ENCODE measurements at places on chromosomes 3 and 15.

DNA sequence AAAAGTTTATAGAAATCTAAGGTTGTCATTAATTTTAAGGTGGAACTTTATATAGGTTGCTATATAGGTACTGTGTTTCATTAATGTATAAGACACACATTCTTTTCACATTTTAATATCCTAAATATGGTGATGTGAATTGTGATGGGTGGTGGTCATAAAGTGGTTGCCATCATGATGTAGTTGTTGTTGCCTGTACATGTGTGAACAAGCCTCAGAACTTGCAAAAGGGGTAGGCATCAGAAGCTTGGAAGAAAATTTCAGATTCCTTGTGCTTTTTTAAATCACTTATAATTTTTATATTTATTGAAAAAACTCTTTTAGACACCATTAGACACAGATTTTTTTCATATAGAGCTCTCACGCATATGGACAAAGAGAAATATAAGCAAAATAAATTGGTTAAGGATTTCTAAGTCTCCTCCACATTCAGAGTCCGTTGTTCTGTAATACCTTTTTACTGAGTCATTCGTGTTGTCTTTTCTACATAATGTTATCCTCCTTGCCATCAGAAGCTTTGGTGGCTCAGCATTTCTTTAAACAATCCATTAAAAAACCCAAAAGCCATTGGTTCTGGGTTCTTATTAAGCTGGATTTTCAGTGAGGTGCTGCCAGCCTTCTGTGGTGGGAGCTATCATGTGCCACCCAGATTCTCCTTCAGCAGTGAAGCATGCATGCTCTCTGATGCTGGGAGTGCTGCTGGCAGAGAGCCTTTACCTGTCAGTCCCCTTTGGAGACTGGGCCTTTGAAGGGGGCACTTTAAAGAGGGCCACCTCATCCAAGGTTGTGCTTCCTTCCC is 140.4 kb upstream of the GALNT15 start:
- DNase-seq: no peak

DNA sequence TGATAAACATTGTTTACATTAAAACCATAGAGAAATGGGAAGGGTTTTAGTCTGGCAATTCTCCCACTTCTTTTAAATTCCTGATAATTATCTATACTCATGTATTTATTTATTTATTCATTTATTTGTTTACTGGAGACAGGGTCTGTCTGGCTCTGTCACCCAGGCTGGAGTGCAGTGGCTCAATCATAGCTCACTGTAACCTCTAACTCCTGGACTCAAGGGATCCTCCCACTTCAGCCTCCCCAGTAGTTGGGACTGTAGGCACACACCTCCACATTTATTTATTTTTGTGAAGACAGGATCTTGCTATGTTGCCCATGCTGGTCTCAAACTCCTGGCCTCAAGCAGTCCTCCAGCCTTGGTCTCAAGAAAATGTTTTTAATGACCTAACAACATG is 2.5 kb upstream of the AEN start:
- no peak for DNase-seq

- no peak for DNase-seq
Observed at GRCh38 chr15:49083401-49084284, 37.4 kb upstream of the SECISBP2L start.

- DNase-seq: no peak
Observed at GRCh38 chr15:40964006-40964405, 10.7 kb downstream of the CHAC1 start.

GRCh38 chr3:144148356-144148755 is 176.7 kb downstream of the DIPK2A start:
- no peak for DNase-seq
